ENCODE measurements at places on chromosomes 1 and 21.
A peak's percentile ranks its signal among the peaks of the same experiment; 100 is the strongest.

DNA sequence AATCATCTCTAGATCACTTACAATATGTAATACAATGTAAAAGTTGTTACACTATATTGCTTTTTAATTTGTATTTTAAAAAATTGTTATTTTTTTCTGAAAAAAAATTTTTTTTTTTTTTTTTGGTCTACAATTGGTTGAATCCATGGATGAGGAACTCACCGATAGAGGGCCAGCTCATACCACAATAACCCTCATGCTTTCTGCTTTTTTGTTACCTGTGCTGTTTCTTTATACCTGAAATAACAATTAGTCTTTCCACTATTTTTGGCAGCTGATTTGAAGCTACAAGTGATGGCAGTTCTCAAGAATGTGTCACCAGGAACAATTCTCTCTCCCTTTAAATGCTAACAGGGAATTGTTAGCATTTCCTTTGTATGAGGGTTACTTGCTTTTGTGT is 12.0 kb downstream of the SMG7 start:
- no peak for DNase-seq

DNA sequence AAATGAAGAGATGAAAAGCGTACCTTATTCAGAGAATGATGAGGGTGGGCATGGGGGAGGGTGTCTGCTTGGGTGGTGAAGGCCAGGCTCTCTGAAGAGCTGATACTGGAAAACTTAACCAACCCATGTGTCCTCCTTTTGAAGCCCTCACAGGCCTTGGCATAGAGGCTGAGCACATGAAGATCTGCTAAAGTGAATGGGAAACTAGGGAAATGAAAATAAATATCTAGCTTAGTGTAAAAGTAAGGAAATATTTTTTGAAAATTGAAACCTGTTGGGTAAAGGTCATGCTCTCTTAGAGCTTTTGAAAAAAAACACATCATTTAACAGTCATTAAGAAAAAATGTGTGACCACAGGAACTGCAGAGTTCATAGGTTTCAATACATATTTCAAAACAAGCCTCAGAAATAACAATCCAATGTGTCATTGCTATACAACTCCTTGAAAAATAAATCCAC is 40.5 kb upstream of the RALGPS2 start:
- DNase-seq, result no peak

DNA sequence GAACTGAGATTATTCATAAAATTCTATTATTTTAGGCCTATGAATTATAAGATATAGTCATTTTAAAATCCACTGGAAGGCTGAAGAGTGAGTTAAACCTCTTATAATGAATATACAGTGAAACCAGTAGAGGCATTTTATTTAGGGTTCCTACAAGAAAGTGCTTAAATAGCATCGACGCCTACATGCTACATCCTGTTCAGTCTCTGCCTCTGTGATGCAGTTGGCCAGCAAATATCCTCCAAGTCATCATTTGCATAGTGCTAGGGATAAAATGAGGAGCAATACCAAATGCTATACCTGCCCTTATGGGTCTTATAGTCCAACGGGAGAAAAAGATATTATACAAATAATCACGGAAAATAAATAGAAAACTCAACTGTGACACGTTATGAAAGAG is 59.6 kb downstream of the EDEM3 start:
- DNase-seq, result no peak

GRCh38 chr1:55204997-55205396 is 10.2 kb downstream of the USP24 start:
- peak; percentile 29 for DNase-seq

GRCh38 chr1:36306210-36306901 is at the start of gene SH3D21:
TSS of gene SH3D21 (plus strand) at chr1:36306368. CDS start at chr1:36306421, 53 bp downstream.
- peak; percentile 47 for DNase-seq

- no peak for DNase-seq
These were observed 182.1 kb upstream of the ADAMTS5 start for GRCh38 chr21:27149034-27149433.

DNA sequence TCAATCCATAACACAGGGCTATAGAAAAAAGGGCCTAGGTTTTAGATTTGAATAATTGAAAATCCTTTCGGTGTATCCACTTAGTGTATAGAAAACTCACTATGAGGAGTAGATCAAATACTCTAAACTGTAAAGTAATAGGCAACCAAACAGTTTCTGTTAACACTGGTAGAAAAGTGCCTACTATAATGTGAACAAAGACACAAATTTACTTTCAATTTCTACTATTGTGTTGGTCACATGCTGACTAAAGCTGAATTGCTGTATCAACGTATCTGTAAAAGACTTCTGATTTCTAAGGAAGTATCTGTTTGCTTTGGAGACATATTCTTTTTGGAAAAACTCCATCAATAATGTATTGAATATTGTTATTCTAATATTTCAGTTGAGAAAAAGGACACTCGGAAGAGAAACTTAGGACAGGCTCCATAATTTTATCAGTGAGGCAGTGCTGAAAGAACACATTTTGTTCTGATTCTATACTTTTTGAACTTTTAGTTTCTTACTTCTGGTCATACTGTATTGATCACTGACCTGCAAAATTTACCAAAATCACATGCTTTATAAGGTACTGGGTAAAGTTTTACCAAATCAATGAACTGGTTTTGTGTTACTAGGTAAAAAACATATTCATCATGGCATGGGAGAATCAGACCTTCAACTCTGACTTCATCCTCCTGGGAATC is at the start of gene OR2M5:
TSS of gene OR2M5 (plus strand) at position 636 of the 686 bp plus-strand sequence. CDS start at position 636, 0 bp downstream.
- DNase-seq, result no peak

DNA sequence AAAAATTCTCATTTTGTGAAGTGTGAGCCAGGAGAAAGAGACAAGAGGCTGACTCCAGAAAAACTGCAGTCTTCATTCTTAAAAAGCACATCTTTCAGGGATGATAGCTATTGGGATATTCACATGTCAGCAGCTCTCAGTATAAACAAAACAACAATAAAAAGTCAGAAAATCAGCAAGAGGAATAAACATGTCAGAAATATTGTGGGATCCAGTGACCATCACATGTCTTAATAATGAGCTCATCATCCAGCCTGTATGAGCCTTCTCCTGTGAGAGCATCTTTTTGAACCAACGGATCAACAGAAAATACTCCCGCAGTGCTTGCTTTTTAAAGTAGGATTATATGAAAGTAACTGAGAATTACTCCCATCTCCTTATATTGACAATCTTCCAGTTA is 241.6 kb downstream of the SMYD3 start:
- no peak for DNase-seq

GRCh38 chr1:70499695-70500094 is 88.6 kb downstream of the CTH start:
- peak; percentile 26 for DNase-seq

DNA sequence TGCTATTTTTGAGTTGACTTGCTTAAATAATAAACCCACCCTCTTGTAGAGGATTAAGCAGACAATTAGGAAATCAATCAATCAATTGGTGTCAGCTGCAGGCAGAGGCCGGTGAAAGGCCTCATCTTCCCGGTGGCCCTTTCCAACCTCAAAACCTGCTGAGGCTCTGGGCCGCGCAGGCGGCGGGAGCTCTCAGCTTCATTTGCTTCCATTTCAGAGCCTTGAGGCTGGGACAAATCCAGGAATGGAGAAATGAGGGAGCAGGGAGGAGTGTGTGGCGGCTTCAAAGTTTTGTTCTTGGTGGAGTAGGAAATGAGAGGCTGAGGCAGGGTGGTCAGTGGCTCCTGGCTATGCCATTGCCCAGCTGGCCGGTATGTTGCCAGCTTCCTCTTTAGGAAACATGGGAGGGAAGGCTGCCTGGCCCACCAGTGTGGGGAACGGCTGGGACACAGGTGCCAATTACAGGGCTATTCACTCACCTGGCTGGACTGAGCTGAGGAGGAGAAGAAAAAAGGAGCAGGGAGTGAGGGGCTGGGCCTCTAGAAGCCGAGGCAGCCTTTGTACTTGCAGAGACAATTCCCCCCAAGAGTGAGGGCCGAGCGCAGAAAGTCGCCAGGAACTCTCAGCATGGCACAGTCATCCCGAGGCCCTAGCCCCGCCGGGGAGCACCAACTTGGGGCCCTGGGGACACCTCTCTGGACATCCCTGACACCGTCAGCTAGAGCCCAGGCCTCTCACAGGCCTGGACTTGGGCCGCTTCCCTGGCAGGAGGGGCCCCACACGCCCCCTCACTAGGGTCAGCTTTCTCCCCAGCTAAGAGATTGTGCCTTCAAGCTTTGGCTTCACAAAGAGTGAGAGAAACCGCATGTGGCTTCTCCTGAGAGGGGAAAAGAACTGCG is 4.4 kb downstream of the POU3F1 start:
- DNase-seq, result no peak

DNA sequence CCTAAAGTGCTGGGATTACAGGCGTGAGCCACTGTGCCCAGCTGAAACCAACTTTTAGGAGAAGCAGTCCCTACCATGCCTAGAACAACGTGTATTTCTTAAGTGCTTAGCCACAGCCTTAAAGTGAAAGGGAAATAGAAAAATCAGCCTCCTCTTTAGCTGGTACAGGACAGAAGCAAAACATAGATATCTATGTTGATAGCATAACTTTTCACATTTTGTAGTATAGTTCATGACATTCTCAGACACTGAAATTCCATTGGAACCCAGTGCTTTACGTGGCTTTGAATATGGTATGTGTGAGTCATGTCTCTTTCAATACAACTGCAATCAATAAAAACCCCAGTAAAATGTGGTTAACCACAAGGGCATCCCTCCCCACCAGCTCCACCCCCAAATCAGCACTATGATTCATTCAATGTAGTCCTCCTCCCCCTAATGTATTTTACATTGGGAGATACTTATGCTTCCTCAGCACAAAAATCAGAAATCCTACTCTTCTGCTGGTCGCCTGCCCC is 32.1 kb downstream of the TGFB2 start:
- peak; percentile 85 for DNase-seq
